ENCODE measurements at places on chromosomes 6 and 20.

GRCh38 chr6:139628270-139628669, 253.8 kb upstream of the CITED2 start:
- no peak for DNase-seq

- no peak for DNase-seq
These were observed 148.5 kb downstream of the ELOVL4 start for GRCh38 chr6:79798841-79799240.

GRCh38 chr6:157966589-157966977, 15.1 kb upstream of the SYNJ2 start:
- DNase-seq, result no peak

- DNase-seq, result peak; percentile 74
These were observed 5.4 kb downstream of the CCND3 start for GRCh38 chr6:41936073-41936837.

GRCh38 chr6:57216235-57217101, 5.6 kb downstream of the RAB23 start:
- no peak for DNase-seq

DNA sequence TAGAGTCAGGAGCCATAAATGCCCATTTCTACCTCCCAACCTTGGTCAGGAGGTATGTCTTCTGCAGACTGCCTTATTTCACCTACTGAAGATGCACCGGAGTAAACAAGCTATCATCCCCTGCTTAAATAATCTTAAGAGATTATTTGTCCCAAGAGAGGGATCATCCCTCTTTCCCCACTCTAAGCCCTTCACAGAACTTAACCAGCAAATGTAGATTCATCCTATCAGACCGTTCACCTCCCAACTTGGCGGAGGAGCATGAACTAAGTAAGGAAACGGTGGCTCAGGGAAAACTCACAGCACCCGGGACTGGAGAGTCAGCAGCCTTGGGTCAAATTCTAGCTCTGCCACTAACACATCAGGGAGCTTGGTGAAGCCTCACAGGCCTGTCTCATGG, 115.3 kb downstream of the TRERF1 start:
- DNase-seq, result no peak

DNA sequence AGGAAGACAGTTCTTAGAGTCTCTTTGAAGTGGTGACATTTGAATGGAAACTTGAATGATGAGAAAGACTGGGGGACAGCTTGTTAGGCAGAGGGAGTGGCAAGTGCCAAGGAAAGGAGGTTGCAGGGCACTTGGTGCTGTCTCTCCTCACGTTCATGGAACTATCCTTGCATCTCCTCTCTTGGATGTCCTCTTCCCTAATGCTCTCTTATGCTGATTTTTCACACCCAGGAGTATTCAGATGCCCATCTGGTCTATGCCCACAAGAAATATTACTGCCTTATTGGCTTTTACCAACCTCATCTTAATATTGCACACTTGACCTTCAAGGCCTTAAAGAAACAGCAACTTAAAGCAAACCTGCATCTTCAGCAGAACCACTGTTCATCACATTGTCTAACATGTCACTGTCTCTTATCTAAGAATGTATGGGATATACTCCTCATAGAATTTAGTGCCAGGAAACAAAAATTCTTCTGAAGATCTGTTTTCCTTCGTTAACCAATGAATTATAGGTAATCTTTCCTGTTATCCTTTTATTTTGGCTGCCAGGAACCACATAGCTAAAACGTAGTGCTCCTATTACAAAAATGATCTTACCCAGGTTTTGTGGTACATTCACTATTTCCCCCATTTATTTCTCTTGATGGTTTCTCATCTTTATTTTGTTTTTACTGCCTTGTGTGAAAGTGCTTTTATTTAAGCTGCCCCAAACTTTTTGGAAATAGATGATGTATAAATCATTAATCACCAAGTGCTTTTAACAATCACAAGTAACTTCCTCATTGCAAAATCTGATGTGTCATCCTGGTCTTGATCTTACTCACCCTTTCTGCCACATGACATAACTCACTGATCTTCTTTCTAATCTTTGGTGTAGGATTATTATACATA, 12.8 kb downstream of the RGS17 start:
- no peak for DNase-seq

DNA sequence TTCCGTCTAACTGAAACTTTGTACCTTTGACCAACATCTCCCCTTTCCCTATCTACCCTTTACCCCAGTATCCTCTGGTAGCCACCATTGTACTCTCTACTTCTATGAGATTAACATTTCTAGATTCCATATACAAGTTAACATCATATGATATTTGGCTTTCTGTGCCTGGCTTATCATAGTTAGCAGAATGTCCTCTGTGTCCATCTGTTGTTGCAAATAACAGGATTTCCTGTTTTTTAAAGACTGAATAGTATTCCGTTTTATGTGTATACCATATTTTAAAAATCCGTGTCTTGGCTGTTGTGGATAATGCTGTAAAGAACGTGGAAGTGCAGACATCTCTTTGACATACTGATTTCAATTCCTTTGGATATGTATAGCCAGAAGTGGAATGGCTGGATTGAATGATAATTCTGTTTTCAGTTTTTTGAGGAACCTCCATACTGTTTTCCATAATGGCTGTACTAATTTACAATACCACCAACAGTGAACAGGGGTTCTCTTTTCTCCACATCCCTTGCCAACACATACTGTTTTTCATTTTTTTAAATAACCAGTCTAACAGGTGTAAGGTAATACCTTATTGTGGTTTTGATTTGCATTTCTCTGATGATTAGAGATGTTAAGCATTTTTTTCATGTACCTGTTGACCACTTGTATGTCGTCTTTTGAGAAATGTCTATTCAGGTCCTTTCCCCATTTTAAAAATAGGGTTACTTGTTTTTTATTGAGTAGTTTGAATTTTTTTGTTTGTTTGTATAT, 53.8 kb downstream of the CDC5L start:
- DNase-seq, result no peak

- no peak for DNase-seq
These were observed 11.0 kb downstream of the SULF2 start for GRCh38 chr20:47774131-47774777.

DNA sequence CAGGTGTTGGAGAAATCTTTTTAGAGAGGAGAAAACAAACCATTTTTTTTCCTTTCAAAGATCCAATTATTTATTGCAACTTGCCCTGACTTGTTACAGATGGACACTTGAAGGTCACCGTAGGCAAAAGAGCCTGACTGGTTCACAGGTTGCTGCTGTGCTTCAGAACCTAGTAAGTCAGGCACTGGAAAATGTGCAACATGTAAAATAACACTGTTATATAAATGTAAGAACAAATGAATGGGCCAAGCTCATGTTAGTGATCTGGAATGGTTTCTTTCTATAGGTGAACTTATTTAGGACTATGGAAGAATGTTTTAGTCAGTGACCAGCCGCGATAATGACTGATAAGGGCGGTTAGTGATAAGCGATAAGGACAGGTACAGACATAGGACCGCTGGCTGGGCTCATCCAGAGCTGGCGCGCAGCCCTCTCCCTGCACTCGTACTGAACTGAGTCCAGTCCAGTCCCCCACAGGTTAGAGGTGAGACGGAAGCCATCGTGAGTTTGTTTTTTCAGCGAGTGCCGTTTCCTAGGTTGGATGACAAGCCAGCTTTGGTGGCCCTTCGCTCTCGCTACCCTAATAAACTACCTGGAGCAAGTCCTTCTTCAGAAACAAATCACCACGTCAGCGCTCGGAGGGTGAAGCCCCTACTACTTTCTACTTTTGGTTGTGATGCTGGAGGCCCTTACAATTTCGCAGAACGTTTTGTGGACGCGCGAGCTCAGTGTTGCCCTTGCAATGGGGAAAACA, 94.4 kb upstream of the PRDM1 start:
- no peak for DNase-seq

DNA sequence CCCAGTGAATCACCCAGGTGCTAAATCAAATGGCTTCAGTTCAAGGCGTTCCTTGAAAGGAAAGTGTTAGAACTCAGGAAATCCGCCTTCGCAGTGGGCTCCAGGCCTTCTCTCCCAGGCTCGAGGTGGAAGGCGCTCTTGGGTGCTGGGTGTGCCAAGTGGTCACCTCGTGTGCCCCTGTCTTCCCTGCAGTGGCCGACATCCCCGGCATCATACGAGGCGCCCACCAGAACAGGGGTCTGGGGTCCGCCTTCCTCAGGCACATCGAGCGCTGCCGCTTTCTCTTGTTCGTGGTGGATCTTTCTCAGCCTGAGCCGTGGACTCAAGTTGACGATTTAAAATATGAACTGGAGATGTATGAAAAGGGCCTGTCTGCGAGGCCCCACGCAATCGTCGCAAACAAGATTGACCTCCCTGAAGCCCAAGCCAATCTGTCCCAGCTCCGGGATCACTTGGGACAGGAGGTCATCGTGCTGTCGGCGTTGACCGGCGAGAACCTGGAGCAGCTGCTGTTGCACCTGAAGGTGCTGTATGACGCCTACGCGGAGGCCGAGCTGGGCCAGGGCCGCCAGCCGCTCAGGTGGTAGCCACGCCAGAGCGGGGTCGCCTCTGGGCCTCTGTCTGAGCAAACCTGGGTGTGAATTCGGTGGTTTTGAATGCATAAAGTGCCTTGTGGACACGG, 17.8 kb downstream of the MTG2 start:
- DNase-seq, result no peak

- no peak for DNase-seq
These were observed 318.7 kb downstream of the SOX4 start for GRCh38 chr6:21912151-21912832.

DNA sequence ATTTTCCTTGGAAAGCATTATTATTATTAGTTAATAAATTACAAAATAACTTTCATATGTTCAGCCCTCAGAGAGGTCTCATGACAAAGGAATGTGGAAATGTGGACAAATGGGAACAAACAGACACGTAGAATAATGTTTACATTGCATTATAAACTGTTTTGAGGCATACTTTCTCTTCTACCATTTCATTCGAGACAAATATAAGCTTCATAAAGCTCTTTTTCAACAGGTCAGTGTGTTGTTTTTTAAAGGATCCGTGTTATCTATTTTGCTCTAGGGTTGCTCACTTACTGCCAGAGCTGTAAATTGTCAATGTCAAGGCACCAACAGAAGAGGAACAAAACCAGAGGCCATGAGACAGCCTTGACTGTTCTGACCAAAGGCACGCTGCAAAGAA, 256.8 kb downstream of the PHACTR1 start:
- no peak for DNase-seq

DNA sequence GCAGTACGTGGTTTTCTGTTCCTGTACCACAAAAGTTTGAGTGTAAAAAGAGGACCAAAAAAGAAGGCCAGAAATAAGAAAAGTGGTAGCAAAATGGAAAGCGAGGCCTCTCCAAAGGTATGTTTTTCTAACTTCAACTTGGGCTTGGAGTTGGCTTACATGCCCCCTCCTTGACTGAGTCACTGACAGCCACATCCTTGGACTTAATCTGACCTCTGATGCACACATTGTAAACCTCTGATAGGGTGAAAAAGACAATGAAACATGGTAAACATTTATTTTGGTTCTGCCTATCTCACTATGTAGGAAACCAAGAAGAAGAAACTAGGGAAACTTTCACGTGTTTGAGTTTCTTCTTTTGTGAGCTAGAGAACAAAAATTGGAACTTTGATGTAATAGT, 503.2 kb upstream of the ID4 start:
- DNase-seq, result no peak
